ENCODE measurements at places on chromosomes 4 and X. TPM values are rescaled to one million over a fixed set of nuclear protein-coding genes. Genes with fewer than 3 reads are reported as not detected.

DNA sequence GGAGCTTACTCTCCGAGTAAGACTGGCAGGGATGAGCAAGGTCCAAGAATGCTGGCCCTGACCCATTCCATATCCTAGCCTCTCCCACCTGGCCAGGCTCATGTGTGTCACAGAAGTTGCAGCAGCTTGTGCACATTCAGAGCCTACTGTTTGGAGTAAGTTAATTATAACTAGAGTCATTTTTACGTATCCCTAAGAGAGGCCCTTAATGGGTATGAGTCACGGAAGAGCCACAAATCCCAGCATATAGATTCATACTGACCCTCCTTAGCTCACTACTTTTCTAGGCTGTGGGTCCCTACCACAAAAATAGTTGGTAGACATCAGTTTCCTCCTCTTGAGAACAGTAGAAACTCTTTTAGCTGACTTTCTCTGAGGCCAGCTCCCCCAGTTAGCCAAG lies 118.3 kb upstream of the FRG1 start:
- no peak for DNase-seq

- DNase-seq, result no peak
Measured at GRCh38 chr4:6573551-6573950, 1.4 kb upstream of the MAN2B2 start.

The RGS12 gene
- 16.3 TPM for polyA plus RNA-seq

- DNase-seq, result no peak
Measured at GRCh38 chr4:48687313-48688051, 92.6 kb downstream of the FRYL start.

DNA sequence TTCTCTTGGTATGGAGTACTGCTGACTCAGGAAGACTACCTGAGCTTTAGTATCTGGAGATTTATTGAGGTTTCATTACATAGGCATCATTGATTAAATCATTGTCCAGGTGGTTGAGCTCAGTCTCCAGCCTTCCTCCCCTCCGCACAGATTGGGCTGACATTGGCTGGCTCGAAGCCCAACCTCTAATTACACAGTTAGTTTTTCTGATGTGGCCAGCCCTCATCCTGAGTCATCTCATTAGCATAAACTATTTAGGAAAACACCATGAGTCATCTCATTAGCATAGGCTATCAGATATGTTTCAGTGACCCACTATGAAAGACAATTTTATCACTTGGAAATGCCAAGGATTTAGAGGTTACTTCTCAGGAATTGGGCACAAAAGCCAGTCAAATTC lies 93.9 kb upstream of the ANKRD50 start:
- no peak for DNase-seq

DNA sequence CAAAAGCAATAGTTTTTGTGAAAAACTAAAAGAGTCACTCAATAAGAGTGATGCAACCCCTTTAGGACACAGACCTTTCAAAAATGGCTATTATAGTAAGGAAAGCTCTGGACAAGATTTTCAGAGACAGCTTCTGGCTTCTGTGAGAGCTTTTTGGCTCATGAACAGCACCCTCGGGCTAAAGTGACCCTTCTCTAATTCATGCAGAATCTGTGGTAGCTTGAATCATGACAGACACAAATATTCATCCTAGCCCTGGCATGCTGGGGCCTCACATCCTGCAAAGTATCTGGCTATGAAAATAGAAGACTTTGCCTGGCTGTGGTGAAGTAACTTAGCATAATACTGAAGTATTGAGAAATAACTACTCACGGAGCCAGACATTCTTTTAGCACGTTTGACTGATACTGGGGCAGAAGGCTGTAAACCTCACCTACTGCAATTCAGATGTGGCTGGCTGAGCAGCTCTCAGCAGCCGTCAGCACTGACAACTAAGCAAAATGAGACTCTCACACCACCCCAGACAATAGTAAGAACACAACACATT lies 327.3 kb downstream of the MAPK10 start:
- DNase-seq, result peak; percentile 94

GRCh38 chr4:152037435-152037834 lies 276.6 kb upstream of the GATB start:
- DNase-seq, result no peak

DNA sequence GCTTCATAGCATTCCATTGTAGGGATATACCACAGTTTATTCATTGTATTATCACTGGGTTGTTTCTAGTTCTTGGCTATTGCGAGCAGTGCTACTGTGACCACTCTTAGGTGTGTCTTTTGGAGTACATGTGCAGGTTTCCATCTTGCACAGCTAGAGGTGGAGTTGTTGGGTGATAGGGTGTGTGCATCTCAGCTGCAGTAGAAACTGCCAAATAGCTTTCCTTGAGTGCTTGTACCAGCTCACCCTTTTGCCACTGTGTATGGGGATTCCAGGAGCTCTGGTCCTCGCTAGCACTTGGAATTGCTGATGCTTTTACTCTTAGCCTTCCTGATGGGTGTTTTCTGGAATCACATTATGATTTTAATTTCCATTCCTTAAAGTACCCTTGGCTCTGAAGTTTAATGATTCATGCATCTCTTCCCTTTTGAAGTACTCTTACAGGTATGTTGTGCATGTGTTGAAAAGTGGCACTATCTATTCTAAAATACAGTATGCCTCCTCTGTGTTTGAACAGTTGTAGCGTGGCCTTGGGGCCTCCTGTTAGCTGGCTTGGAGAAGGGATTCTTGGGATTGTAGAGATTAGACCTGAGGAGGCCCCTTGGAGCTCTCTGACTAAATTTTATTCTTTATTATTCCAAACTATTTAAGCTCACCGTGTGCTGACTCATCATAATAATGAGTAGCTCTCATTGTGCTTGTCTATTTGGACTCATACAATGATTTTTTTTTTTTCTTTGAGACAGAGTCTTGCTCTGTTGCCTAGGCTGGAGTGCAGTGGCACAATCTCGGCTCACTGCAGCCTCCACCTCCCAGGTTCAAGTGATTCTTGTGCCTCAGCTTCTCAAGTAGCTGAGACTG lies 38.4 kb downstream of the HTT start:
- DNase-seq, result no peak

GRCh38 chr4:80006935-80007744 lies 65.9 kb downstream of the ANTXR2 start:
- no peak for DNase-seq

- no peak for DNase-seq
Measured at GRCh38 chr4:70761276-70761816, 39.6 kb downstream of the RUFY3 start.

DNA sequence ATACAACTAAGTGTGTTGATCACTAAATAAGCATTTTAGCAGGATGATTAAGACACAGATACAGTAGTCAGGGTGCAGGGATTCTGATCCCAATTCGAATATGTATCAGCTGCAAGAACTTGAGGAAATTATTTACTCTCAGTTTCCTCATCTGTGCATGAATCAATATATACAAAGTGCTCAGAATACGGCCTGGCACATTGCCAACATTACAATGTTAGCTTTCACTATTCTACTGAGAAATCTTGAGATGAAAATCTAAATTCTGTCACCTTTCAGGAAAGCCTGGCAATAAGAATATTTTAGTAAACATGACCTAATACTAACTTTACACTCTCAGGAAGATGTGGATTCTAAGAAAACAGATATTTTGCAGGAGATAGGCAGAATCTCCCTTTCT lies 1001.6 kb upstream of the IGFBP7 start:
- DNase-seq, result no peak

DNA sequence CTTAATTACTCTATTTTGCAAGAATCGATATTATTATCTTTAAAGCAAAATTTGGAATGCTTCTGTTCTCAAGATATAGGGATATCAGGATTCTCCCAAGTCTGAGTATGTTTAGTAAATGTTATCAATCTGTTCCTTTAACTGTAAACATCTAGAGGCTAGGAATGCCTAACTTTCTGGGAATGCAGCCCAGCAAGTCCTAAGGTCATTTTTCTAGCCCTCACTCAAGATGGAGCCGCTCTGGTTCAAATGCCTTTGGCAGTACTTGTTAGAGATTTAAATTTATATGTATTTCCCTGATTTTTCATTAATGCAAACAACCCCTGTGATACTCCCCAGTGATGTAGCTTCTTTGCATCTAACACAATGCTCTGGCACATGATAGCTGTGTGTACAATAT lies 623.8 kb upstream of the LCORL start:
- no peak for DNase-seq

DNA sequence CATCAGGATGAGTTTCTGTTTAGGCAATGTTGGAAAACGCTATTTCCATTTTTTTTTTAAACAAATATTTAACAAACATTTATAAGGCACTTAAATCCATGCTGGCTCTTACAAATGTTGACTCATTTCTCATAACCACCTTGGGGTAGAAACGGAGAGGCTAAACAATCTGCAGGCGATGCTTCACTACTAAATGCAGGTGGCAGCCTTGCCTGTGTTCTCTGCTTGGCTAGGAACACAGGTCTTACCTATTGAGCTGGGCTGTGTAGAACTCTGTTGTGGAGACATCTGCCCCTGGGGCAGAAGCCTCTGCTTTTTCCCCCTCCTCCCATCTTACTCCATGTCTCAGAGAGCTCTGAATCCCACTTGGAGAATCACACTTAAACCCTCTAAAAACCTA lies 1.4 kb upstream of the CXCL1 start:
- no peak for DNase-seq

DNA sequence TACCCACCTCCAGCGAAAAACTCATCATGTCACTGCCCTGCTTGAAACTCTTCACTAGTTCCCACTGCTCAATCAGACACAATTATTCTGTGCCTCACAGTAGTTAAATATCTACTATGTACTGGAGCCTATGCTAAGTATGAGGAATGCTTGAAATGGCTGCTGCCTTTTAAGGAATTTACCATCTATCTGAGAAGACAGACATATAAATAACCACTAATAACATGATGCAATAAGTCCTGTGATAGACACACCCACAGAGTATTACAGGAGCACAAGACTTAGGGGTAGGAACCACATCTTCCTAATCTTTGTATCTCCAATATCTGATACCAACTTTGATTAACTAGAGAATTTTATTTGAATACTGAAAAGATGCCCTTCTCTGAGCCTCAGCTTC lies 21.1 kb downstream of the SLC25A53 start:
- DNase-seq, result no peak

DNA sequence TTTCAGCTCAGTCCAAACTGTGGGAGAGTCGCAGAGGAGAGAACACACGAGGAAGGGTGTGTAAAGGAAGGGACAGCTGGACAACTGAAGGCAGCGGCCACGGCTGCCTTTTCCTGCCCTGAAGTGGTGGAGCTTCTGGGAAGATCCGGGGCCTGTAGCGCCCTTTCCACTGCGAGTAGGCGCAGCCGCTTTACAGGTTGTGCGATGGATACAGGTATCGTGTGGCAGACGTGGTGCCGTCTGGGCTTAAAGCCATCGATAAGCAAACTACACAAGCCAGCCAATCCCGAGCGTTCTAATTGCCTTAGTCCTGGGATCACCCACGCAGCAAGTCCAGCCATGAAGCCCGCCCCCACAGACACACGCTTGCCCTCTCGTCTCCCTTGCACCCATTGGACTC lies 15.4 kb downstream of the NKX6-1 start:
- no peak for DNase-seq

GRCh38 chrX:65976161-65976560 lies 63.7 kb downstream of the VSIG4 start:
- no peak for DNase-seq

The MTCP1 gene
- 5.4 TPM for polyA plus RNA-seq

The ATP1B4 gene
- not detected for polyA plus RNA-seq

DNA sequence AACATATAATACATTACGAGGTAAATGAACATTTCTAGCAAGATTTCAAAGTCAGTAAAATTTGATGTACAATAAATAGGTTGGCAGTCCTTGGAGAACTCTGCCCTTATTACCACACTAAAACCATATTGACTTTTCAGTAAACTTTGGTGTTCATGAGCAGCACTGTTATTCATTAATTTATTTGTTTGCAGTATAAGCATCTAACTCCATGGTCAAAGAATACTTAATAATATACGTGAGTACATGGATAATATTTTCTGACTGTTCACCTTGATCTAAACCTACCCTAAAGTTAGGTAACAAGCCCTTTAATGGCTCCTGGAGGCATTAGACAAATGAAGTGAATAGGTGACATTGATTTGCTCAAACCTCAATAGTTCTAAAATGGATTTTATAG lies 817.2 kb upstream of the FTHL17 start:
- DNase-seq, result no peak
